ENCODE measurements at places on chromosomes 1 and 21.

- DNase-seq = no peak
Observed at GRCh38 chr1:220176540-220176939, 82.6 kb downstream of the IARS2 start.

GRCh38 chr1:223765719-223766340 is 53.5 kb downstream of the CAPN2 start:
- no peak for DNase-seq

DNA sequence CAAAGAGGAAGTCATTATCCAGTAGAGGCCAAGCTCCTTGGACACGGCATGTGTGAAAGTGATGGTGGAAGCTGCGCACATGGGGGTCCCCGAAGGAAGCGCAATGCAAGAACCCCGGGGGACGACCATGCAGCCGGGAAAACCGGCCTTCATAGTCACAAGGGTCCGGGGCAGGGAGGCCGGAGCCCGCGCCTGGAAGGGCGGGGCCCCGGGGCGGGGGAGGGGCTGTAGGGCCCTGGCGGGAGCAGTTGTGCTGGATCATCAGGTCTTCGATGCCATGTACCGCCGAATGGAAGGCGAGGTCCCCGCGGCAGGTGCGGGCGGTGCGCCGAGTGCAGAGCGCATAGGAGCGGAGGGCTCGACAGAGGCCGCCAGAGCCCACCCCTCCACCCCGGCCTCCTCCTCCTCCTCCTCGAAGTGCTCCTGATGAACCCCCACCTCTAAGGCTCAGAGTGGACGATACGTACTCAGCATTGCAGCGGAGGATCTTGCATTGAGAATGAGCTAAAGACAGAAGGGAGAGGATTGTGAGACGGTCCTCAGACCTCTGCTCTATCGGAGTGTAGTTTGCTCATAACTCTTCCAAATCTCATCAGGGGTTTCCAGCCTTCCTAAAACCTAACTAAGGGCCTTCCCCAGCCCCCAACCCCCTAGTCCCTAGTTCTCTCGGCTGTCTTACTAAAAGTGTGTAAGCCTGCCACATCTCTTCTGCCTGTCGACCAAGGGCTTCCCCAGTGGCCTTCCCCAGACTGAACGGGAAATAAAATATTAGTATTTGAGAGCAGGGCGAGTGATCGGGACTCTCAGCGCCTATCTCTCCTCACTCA is 2.1 kb downstream of the HJV start:
- no peak for DNase-seq

DNA sequence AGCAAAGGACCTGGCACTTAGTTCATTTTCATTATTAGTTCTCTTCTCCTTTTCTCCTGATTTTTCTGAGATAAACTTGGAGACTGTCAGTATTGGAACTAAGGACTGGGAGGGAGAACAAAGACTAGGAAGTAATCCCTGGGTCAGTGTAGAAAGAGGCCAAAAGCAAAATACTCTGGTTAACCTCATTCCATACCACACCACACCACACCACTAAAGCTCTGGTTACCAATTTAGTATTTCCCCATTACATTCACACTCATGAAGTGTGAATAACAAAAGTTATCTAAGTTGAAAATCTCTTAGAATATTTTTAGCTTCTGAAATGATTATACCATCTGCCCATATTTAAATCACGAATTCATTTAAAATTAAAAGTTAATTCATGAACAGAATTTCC is 68.9 kb upstream of the DMRTA2 start:
- no peak for DNase-seq

GRCh38 chr1:233473549-233474204 is 140.2 kb upstream of the KCNK1 start:
- no peak for DNase-seq

Measured in CD4-positive, alpha-beta T cell treated with Interleukin-15 for 1 hour (primary cell).